MG63 (cell line): ENCODE measurements at places on chromosomes 3 and 15. TPM values are rescaled to one million over a fixed set of nuclear protein-coding genes. Genes with fewer than 3 reads are reported as not detected.

Gene PPCDC
- total RNA-seq = 10.8 and 31.9 TPM in 2 replicates

Gene PRTG
- total RNA-seq = 0.42 and 2.9 TPM in 2 replicates

DNA sequence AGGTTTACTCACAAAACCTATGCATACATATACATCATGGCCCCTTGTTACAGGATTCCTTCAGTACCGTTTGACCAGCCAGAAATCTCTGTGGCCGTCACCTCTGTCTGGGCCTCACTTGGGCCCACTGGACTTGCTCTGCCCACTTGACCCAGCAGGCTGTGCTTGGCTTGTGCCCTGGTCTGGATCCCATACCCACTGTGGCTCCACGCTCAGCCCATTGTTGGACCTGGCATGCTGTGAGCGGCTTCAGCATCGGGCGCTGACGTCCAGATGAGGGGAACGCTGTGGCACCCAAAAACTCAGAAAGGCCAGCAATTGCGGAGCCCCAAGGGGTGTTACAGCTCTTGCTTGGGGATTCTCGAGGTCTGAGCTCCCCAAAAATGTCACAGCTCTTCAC lies 733.6 kb downstream of the PLOD2 start:
- DNase-seq = no peak

GRCh38 chr15:85430406-85431204 lies 50.2 kb downstream of the AKAP13 start:
- DNase-seq = no peak

DNA sequence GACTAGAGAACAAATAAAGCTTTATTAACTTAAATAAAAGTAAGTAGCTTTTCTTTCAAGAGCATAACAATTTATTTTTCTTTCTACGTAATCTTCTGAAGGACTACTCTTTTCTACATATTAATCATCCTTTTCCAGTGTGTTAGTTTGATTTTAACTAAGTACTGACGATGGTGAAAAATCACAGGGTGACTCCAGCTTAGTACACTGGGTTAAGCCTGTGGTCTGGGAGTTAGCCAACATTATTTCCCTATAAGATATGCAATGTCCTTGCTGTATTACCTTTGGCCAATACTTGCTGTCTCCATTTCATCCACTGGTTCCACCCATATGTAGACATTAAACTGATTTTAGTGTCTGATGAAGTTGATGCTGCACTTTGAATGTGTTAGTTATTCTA lies 508.6 kb upstream of the SUCLG2 start:
- DNase-seq = no peak

- DNase-seq = no peak
Measured at GRCh38 chr3:14520967-14521366, 19.2 kb downstream of the GRIP2 start.

DNA sequence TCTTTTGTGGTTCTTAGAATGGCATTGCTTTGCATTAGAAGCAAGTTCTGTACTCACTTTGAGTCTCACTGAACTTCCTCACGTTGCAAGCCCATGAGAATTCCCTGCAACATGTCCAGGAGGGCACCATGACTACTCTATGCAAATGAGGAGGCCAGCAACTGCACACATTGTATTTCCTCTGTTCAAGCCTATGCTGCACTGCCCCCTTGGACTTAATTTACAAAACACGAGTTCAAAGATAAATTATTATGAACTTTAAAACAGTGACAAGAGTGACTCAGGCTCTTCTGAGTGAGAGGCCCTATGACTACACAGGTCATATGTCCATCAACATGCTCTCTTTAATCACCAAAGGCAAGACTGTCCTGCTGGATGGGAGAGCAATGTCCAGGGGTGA lies 484.2 kb upstream of the ATP11B start:
- DNase-seq = no peak
